Aorta (tissue), 5 donors: ENCODE measurements at places on chromosomes 3 and 15.

GRCh38 chr3:15630646-15631350, 29.3 kb downstream of the BTD start:
- no peak for DNase-seq

DNA sequence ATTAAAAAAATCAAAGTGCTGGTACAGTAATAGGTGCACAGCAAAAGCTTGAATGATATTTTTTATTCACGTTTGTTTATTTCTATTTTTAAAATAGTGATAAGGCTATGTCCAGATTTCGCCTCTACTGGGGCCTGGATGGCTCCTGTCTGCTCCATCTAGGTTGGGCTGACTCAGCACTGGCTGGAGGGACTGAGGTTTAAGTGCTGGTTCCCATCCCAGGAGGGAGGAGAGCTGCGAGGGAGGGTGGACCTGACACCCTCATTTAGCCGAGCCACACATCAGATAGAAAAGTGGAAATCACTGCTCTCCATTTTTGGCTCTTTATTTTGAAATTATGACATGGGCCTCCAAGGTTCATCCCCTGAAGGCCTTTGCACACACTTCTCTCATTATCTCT, 95.4 kb upstream of the AGBL1 start:
- no peak for DNase-seq

DNA sequence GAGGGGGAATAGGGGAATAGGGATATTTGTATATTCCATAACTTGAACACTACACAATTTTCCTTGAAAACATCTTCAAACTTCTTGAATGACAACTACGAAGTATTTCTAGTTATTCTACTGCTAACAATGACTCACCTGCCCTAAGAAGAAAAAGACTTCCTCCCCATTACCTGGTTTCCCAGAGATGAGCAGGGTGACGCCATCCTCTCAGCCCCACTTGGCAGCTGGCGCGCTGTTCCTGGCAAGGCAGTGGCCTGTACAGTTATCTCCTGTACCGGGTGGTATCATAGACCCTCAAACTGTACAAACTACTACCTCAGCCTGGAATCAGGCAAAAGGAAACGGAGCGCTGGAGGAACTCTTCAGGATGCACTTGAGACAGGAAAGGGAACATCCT, 10.4 kb downstream of the WDR82 start:
- no peak for DNase-seq

DNA sequence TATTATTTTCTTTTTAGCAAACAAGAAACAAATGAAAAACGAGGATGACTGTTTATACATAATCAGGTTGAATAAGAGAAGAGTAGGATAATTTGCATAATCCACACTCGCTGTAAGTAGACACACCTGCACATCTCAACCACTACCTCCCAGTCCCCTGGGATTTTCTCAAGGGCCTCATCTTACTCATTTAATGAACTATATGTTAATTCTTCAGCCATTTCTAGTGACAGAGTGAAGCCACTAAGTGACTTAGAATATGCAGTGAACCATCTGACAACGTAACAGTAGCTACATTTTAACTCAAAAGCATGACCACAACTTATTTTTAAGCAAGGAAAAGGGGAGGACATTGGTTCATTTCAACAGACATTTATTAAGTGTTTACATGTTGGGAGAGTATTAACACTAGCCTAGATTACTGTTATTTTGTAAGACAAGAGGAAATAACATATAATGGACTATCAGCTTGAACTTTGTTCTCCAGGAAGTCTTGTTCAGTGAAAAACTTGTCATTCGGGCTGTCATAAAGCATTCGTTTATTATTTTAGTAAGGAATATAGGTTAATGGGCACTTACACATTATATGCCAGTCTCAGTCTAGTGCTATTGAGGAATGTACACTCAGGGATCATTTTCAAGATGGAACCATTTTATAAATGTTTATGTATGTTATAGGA, 173.0 kb upstream of the ROBO2 start:
- no peak for DNase-seq

DNA sequence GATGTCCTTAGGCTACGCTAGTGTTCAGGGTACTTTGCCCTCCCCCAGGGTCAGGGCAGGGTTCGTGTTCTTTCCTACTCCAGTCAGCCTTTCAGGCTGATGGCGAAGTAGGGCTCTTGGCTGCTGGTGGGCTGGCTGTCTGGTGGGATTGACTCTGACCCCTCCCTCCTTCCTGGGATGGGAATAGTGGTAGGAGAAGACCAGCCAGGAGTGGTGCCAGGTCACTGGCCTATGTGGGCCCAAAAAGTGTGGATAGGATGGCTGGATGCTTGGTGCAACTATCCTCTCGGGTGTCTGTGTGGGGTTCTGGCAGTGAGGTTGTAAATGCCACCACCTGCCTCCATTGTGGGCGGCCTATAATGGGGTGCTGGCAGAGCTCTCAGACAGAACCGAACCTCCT, 20.4 kb upstream of the EXOG start:
- DNase-seq = no peak

- no peak for DNase-seq
Measured at GRCh38 chr3:195040094-195040493, 230.9 kb downstream of the XXYLT1 start.

DNA sequence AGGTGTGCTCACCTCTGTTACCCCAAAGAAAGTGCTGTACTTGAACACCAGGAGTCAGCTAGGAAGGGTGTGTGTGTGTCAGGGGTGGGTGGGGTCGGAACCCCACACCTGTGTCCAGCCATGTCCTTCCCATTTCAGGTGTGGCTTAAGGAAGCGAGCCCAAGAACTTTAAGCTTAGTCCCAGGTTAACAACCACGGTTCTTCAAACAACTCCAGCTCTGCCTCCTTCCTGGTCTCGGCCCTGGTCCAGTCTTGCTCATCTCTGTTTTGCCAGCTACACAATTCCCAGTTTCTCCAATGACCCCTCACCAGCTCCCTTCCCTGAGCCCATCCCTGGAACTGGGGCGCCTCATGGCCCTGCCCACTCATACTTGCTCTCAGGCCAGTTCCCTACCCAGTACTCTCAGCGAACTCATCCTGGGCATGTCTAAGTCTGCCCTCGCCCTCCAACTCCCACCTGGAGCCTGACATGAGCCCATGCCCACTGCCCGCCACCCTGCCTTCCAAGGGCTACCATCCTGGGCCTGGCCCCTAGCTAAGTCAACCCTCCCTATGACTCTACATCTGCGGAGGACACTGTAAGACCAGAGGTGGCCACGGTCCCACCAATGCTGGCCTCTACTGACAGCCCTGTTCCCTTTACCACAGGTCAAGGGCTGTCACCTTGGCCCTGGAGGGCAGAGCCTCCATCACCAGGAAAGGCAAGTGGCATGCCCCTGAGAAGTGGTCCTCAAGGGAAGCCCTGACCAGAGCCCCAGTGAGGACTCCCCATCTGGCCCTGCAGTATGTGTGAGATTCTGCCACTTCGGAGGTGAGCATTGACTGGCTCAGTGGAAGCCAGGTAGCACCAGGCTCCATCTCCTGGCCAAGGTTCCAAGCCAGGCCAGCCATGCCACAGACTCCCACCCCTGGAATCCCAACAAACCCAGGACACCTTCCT, 9.2 kb downstream of the POC1A start:
- peak; percentile 61 for DNase-seq

DNA sequence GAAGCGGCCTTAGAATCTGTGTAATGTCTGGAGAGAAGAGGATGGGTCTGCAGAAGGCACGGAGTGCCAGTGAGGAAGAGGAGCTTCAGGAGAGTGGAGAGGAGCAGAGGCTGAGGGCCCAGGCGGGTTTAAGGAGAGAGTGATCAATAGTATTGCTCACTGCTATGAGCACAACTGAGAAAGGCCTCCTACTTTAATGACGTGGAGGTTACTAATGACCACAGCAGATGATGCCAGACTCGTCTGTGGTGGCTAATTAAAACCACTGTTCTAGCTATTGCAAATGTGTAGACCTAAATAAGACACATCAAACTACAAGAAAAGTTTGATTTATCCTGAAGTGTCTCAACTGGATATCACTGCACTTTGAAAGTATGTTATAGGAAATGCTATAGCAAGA, 33.2 kb downstream of the MTMR10 start:
- no peak for DNase-seq

DNA sequence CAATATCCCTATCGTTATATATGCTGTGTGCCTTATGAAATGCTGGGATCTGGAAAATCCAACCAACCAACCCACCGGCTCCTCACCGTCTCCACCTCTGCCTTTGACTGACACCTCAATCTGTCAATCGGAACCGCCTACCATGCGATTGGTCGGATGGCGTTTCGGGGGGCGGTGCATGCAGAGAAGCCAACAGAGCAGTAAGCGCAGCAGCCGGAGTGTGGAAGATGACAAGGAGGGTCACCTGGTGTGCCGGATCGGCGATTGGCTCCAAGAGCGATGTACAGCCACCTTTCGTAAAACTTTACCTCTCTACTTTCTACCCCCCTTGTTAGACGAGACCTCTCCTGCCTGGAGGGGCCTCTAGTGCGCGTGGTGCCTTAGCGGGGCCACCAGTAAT, 6.3 kb downstream of the CLK3 start:
- peak; percentile 36 for DNase-seq

- peak; percentile 62 for DNase-seq
Measured at GRCh38 chr3:33218446-33219174, at the start of gene SUSD5. Gene SUSD5, minus strand, starts transcription at chr3:33218810. Its CDS starts 13 bp downstream, at chr3:33218797.

GRCh38 chr15:57861034-57861638, 154.6 kb downstream of the POLR2M start:
- DNase-seq = no peak
